ENCODE measurements at places on chromosomes 6 and 20.

DNA sequence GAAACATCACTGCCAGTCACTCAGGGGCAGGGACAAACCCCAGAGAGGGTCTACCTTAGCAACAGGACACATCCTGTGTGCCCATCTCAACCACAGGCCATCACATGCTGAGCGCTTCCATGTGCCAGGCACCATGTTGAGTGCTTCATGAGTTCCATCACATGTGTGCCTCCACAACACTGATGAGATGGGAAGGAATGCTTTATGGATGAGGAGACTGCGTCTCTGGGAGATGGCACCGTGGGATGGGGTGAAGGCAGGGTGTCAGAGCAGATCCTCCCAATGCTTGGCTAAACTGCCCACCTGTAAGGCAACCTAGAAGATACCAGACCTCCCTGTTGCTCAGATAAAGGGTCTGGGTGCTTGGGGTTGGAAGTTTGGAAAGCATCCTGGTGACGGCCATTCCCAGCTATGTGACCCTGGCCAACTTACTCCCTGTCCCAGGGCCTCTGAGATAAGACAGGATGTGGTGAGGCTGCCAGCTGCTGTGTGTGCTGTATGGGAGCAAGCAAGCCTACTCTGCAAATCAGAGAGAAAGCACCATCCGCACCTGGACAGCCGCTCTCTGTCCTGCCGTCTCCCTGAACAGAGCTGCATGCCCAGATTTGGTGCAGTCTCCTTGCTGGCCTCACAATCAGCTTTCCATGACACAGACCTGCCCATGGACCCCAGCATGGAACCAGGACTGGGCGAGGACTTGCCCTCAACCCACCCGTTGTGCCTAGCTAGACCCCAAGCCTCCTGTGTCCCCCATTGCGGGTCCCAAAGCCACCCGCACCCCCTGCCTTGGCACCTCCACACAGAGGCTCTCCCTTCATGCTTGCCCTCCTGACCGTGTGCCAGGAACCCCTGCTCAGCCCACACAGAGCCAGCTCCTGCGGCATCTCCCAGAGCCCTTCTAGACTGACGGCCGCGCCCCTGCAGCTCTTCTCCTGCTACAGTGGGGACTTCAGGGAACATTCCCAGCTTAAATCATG lies 143.7 kb downstream of the SYNDIG1 start:
- no peaks in the 10 kb centered on the region for H3K4me1 ChIP-seq
- no peak overlapping the region for H3K27ac ChIP-seq
- no peak overlapping the region for H3K4me3 ChIP-seq
- DNase-seq, result no peak
- no peaks in the 10 kb centered on the region for H3K36me3 ChIP-seq

DNA sequence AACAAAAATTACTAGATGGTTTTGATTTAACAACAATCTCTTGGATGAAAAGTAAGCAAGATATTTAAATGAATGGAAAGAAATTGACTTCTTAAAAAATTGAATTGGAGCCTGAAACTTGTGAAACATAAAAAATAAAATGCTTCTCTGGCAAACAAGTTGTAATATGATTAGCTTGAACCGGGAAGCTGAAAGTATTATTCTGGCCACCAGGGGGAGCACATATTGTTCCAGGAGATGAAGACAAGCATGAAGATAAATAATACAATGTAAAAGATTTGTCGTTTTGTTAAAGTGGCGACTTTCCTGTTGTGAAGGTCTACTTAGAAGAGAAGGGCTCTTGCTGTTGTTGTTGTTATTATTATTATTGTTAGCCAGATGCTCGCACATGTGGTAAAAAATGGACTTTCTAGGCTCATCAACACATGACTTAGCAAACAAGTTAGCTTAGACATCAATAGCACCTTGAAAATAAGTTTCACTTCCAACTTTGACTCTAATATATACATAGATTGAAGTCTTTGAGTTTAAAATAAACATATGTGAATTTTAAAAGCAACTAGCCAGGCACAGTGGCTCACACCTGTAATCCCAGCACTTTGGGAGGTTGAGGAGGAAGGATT lies 14.2 kb downstream of the PAX1 start:
- H3K4me3 ChIP-seq, result no peak overlapping the region
- no peak overlapping the region for H3K27ac ChIP-seq
- DNase-seq, result no peak

GRCh38 chr6:44270526-44271405 lies 516 bp downstream of the TMEM151B start:
- peak overlapping the region; percentile 47 for H3K4me3 ChIP-seq
- H3K27ac ChIP-seq, result no peak overlapping the region
- H3K4me1 ChIP-seq, result peaks cover 15% of the 10 kb centered on the region
- peaks cover 7% of the 10 kb centered on the region for H3K27me3 ChIP-seq

GRCh38 chr6:93036835-93037234 lies 382.5 kb downstream of the EPHA7 start:
- no peak overlapping the region for H3K4me3 ChIP-seq
- no peak for DNase-seq
- no peak overlapping the region for H3K27ac ChIP-seq
- H3K4me1 ChIP-seq, result no peaks in the 10 kb centered on the region
- H3K27me3 ChIP-seq, result no peaks in the 10 kb centered on the region

GRCh38 chr6:122400462-122401089 lies 1.1 kb downstream of the HSF2 start:
- peaks cover 19% of the 10 kb centered on the region for H3K4me1 ChIP-seq
- no peaks in the 10 kb centered on the region for H3K36me3 ChIP-seq
- peak overlapping the region; percentile 89 for H3K4me3 ChIP-seq
- no peak for DNase-seq
- H3K27ac ChIP-seq, result no peak overlapping the region

GRCh38 chr20:6857927-6858326 lies 90.4 kb downstream of the BMP2 start:
- no peak for DNase-seq
- no peaks in the 10 kb centered on the region for H3K4me1 ChIP-seq
- H3K27me3 ChIP-seq, result no peaks in the 10 kb centered on the region
- no peak overlapping the region for H3K4me3 ChIP-seq
- no peak overlapping the region for H3K27ac ChIP-seq

GRCh38 chr6:40810171-40810570 lies 223.0 kb upstream of the LRFN2 start:
- no peak overlapping the region for H3K4me3 ChIP-seq
- no peaks in the 10 kb centered on the region for H3K36me3 ChIP-seq
- no peaks in the 10 kb centered on the region for H3K4me1 ChIP-seq
- H3K27ac ChIP-seq, result no peak overlapping the region
- no peaks in the 10 kb centered on the region for H3K27me3 ChIP-seq
- no peak for DNase-seq

DNA sequence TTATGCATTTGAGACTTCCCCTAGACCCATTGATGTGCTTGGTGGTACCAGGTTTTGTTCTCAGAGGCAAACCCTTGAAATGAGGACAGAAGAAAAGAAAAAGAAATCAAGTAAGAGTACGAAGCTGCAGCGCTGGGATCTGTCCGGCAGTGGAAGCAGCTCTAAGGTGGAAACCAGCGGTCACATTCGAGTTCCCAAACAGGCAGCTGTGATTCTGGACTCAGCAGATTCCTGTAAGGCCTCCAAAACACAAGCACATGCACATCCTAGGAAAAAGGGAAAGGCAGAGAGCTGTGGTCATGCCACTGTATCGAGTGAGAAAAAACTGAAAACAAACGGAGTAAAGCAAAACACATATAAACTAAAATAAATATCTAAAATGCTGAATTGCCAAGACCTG lies 4.5 kb downstream of the FAM217B start:
- no peak overlapping the region for H3K27ac ChIP-seq
- H3K4me1 ChIP-seq, result peaks cover 37% of the 10 kb centered on the region

DNA sequence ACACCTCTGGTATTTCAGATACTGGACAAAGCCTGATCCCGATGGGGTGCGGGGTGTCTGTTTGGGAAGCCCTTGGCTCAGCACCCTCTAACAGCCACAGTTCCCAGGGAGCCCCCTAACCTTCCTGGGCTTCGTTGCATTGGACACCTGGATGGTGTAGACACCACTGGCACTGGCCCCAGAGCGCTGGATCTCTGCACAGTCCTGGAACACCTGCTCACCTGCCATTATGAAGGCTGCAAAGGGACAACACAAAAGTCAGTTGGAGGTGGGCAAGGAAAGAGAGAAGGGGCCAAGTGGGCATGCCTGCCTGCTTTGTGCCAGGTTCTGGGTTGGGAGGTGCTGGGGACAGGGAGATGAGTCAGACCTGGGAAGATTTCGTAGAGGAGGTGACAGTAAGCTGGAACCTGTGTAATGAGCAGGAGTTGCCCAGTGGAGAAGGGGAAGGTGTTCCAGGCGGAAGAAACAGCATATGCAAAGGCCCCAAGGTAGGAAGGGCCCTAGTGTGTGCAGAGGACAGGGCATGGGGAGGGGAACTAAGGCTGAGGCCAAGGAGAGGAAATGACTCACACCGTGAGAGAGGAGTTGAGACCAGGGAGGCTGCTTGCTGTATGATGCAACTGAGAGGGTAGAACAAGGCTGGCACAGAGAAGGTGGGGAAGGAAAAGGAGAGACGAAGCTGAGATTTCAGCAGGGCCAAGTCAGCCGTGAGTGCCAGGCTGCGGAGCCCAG lies 34.9 kb downstream of the ANGPT4 start:
- no peak overlapping the region for H3K27ac ChIP-seq
- DNase-seq, result peak; percentile 34
- H3K36me3 ChIP-seq, result no peaks in the 10 kb centered on the region
- no peaks in the 10 kb centered on the region for H3K4me1 ChIP-seq

GRCh38 chr6:109795994-109796555 lies 105.0 kb downstream of the FIG4 start:
- peaks cover 18% of the 10 kb centered on the region for H3K4me1 ChIP-seq
- no peak for DNase-seq
- no peak overlapping the region for H3K4me3 ChIP-seq
- H3K36me3 ChIP-seq, result no peaks in the 10 kb centered on the region
- H3K27me3 ChIP-seq, result no peaks in the 10 kb centered on the region

- H3K27me3 ChIP-seq, result no peaks in the 10 kb centered on the region
- H3K36me3 ChIP-seq, result no peaks in the 10 kb centered on the region
- H3K27ac ChIP-seq, result no peak overlapping the region
- H3K4me3 ChIP-seq, result no peak overlapping the region
Observed at GRCh38 chr6:132052096-132052495, 100.9 kb upstream of the CCN2 start.

Data from upper lobe of left lung (tissue), 6 donors.